Cardiac fibroblast (primary cell): ENCODE measurements at places on chromosomes 16 and 17.

GRCh38 chr17:15917438-15918027, 27.4 kb upstream of the ADORA2B start:
- DNase-seq = no peak

DNA sequence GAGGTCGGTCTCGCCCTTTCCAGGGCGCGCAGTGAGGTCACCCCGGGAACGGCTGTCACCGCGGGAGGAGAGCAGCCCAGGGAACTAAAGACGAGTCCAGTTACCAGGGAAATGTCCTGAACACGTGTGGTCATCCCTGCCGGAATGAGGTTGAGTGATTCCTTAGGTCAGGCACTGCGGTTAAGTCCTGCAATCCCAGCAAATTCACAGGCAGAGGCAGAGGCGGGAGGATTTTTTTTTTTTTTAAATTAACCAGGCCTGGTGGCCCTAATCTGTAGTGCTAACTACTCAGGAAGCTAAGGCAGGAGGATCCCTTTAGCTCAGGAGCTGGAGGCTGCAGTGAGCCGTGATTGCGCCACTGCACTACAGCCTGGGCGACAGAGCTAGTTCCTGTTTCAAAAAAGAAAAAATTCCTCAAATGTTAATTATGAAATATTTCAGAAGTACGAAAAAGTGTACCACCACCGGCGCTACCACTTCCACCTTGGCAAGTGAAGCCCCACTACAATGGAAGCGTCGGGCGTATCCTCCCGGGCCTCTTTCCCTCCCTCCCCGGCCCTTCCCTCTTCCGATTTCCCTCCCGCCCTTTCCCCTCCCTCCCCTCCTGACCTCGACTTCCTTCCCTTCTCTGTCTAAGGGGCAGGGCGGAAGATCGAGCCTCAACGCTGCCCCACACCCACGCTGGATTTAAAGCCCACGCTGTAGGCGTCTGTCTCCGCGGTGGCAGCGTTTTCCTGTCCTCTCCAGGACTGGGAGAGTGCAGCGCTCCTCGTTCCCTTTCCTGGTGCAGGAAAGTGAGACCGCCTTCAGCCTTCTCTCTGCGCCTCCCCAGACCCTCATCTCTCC, 27.3 kb downstream of the SLFN11 start:
- DNase-seq = peak; percentile 69

DNA sequence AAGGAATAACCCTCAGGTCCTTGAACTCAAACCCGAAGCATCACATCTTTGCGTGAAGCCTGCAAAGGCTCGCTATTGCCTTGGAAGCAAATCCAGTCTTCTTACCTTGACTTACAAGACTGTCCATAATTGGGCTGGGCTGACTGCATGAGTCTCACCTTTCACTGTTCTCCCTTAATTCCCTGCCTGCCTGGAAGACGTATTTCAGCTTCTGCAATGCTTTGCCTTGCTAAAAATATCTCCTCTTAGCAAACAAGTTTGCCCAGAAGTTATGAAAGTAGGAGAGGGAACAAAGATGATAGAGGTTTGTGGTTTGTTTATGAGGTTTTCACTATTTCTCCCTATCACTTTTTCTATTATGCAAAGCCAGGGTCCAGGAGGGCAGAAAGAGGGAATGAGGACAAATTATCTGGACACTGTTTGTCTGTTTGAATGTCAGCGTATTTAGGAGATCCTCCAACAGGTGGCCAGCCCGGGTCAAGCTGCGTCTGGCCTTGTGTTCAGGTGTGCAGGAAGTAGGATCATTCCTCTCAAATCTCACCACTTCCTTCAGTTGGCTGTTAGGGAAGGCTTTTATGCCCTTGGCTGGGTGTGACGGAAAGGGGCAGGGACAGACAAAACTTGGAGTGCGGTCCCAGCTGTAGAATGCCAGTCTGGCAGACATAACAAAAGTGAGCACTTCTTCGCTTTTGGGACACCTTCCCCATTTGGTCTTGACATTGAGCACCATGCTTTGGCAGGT, 488.9 kb downstream of the CDH13 start:
- DNase-seq = no peak

GRCh38 chr17:50768346-50768761, 1.0 kb upstream of the ANKRD40CL start:
- no peak for DNase-seq

DNA sequence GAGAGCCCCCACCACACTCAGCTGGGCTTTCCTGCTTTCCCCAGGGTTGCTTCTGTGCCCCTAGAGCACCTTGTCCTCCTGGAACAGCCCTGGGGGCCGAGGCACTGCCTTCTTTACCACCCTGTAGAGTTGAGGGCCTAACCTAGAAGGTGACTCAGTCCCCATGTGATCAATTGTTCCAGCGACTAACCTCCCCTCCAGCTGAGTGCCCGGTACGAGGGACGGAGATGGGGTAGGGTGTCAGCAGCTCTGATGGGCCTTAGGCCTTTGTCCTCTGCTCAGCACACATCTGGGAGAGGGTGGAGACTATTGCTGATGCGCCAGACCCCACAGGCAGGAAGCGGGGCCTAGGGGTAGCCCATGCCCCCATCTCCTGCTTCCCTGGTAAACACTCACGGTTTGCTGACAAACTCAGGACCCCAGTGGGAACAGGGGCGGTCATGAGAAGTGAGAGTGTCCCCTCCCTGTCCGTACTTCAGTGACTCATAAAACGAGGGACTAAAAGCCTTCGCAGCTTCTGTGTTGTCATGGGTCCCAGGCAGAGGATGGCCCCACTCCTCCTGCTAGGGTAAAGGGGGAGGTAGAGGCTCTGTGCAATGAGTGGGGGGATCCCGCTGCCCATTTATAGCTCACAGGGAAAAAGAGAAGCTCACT, 33.1 kb downstream of the NECAB2 start:
- no peak for DNase-seq

DNA sequence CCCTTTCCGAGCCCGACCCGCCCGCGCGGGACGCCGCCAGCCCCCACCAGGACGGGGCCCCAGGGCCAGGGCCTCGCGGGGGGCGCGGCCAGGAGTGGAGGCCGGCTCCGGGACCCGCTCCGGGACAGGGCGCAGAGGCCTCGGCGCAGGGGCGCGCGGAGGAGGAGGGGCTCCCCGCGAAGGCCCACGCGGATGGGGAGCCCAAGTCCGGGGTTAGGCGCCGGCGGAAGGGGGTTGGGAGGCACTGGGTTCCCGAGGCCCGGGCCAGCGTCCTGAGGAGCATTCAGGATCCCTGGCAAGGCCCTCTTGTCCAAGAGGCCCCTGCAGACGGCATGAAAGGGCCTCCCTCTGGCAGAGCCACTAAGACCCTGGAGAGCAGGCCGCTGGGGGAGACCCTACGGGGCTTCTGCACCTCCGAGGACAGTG, 57.8 kb upstream of the CIBAR2 start:
- no peak for DNase-seq

- no peak for DNase-seq
These were observed 17.5 kb upstream of the MTMR4 start for GRCh38 chr17:58531661-58532554.
